Stimulated activated CD4-positive, alpha-beta T cell treated with anti-CD3 and anti-CD28 coated beads, Interleukin-12 subunit alpha, Interleukin-12 subunit beta, amount 100 ng/mL, for 4 hours (primary cell): ENCODE measurements at places on chromosomes 13 and 19.
A peak's percentile ranks its signal among the peaks of the same experiment; 100 is the strongest.

- DNase-seq = no peak
Observed at GRCh38 chr13:114024603-114025404, 50.9 kb upstream of the C13orf46 start.

DNA sequence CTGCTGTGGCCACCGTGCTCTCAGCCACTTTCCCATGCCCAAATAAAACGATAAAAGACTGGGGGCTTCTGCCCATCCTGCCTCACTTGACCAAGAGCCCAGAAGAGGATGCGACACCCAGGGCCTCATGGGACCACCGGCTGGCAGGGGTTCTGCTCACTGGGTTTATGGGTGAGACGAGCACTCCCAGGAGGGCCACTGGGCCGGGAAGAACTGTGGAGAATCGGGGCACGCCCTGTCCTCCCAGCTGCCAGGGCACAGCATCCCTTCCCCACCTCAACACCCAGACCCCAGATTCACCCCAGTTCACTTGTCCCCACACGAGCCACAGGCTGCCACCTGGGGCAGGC lies 4.7 kb upstream of the F10 start:
- no peak for DNase-seq

GRCh38 chr13:38564256-38565150 lies 122.4 kb upstream of the FREM2 start:
- DNase-seq = no peak

DNA sequence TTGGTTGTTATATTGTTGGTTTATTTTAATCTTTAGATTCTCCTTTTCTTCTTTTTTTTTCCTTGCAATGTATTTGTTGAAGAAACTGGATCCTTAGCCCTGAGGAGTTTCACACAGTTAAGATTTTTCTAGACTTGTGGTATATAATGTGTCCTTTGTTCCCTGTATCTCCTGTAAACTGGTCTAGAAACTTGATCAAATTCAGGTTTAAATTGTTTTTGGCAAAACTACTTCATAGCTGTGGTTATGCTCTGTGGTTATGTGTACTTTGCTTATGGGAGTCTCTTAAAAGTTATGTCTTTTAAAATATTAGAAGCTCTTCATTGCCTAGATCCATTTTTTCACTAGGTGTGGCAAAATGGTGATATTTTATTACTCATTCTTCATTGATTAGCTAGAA lies 3.7 kb upstream of the MTRF1 start:
- no peak for DNase-seq

DNA sequence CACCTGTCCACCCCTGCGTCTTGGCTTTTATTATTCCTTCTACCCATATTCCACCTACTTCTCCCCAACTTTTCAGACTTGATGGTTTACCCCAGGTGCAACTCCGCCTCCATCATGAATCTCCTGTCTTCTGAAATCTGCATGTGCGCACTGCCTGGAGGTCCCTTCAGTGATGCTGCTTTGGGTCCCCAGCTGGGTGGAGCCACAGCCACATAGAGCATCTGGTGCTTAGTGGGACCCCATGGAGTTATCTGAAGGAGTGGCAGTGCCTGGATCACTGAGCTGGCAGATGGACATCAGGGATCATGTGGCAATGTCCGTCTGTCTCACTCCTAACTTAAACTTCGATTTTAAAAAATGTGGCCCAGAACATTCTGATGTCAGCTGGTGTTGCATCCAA lies 13.5 kb downstream of the ZNF536 start:
- DNase-seq = no peak

DNA sequence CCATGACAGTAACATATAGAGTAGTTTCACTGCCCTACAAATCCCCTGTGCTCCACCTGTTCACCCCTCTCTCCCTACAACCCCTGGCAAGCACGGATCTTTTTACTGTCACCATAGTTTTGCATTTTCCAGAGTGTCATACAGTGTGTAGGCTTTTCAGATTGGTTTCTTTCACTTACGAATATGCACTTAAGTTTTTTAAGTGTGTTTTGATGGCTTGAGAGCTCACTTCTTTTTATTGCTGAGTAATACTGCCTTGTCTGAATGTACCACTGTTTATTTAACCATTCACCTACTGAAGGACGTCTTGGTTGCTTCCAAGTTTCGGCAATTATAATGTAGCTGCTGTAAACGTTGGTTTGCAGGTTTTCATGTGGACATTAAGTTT lies 175.1 kb downstream of the ITGBL1 start:
- DNase-seq = no peak

DNA sequence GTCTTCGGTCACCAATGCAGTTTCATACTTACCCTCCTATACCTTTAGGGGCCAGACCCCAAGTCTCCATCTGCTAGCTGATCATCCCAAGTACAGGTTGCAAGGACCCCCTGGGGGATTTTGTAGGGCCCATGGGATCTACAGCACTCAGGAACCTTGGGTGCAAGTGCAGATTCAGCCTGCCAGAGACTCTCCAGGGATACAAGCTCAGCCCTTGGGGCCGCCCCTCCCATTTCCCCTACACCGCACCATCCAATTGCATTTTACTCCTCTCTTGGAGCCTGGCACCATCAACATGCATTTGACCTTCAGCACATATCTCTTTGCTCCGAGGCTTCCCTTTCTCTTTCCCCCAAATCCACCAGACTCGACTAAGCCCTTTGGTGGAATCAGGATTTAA lies 154.7 kb upstream of the ZNF536 start:
- no peak for DNase-seq

GRCh38 chr13:79512950-79513349 lies 32.0 kb downstream of the NDFIP2 start:
- no peak for DNase-seq

DNA sequence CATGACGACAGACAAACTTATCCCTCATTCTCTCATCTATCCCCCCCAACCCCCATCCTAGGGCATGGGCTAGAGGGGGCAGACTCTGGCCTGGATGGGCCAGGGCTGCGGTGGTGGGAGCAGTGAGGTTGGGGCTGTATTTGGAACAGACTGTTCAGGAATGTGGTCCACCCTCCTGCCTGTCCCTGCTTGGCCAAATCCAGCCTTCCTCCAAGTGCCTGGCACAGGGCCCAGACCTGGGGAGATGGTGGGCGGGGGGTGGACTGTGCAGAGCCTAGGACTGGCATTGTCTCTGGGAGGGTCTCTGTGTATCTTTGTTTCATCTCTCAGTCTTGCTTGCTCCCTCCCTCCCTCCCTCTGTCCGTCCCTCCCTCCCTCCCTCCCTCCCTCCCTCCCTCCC lies 14.2 kb downstream of the EGLN2 start:
- no peak for DNase-seq

DNA sequence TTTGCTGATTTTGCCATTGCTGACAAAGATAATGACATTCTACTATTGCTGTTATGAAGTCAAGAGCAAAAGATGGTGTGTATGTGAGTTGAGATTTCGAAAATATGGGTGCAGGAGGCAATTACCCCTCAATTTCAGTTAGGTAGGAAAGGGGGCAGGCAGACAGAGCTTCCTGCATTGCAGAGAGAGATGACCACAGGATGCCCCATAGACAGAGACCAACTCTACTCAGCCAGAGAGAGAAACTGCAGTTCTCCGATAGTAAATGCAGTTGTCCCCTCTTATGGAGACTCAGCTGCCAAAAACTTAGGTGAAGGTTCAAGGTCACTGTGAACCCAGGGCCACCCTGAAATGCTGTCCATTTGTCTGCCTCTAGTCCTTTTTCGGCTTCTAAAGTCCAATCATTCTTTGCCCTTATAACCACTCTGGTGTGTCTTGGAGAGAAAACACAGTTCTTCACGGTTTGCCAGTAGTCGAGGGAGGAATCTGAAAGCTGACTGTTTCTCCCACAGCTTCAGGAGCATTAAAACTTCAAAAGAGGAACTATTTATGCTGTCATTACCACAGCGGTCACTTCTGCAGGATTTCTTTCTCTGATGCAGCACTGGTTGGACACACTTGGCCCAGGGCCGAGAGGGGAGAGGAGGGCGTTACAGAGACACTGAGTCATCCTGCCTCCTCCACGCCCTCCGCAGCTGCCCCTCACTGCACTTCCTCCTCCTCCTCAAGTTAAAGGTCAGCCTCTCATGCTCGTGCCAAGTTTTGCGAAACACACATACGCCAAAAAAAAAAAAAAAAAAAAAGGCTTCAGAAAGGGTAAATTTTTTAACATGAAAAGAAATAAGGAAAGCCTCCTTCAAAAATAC lies 264.3 kb downstream of the FOXO1 start:
- DNase-seq = peak; percentile 11

GRCh38 chr19:4152241-4152998 lies 1.0 kb upstream of the CREB3L3 start:
- no peak for DNase-seq

GRCh38 chr19:21474671-21475181 lies 30.7 kb upstream of the ZNF429 start:
- DNase-seq = peak; percentile 74

GRCh38 chr13:113547238-113547971 lies 37.1 kb upstream of the TFDP1 start:
- DNase-seq = no peak

DNA sequence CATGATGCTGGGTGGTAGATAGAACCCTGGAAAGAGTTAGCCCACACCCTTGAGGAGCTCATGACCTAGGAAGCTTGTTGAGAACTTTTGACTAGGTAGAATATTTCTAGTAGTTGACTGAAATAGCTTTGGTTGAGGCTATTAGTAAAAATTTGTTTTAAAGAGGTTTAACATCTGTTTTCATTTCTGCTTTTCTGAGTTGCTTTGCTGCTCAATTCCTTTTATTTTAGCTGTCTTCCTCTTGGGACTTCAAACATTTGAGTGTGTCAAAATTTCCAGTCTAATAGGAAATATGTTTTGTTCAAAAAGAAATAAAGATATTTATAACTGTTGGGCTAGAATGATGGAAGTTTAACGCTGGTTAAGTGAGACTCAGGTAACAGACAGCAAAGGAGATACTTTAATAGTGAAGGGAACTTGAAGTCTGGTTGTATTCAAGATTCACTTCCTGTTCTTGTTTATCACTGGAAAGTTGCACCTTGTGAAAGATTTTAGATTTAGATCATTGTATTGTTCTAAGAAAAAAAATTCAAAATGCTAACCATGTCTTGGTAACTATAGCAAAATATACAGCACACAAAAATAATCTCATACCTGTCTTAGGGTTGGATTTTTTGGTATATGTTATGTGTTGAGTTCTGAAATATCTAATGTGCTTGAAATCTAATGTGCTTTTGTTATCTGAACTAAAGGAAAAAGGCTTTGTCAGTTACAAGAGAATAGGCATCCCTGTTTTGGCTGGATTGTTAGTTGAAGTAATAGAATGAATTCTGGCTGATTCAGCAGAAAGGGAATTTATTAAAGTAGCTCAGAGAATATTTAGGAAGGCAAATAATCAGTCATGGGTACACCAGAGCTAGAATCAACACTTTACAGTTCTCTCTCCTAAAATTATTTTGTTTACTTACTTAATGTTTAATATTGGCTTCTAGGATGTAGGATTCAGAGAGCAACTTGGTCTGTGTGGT lies 24.4 kb upstream of the GPR18 start:
- no peak for DNase-seq

GRCh38 chr13:111907341-111907880 lies 159.5 kb upstream of the SOX1 start:
- DNase-seq = no peak

DNA sequence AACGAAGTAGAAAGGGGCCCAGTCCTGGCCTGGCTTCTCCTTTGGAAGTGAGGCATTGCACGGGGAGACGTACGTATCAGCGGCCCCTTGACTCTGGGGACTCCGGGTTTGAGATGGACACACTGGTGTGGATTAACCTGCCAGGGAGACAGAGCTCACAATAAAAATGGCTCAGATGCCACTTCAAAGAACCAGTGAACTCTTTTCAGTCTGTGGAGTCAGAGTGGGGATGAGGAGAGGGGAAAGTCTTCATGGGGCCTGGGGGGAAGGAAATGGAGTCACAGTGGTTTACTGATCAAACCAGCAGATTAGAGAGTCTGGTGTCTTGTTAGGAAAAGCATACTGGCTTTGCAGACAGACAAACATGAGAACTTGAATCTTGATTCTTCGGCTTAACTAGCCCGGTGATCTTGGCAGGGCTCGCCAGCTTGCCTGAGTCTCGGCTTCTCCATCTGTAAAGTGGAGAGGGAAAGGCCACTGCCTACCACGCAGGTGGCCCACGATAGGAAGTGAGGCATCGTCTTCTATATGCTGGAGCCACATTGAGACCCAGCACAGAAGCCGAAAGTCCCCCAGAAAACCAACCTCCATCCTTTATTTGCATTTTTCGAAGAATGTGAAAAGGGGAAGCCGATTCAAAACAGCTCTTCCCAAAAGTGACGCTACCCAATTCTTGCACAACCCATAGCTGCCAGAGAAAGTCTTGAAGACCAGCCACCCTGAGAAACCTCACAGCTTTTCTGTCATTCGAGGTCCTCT lies at the start of gene FFAR1:
TSS of gene FFAR1 (plus strand) at position 732 of the 759 bp plus-strand sequence. CDS start 3,650 bp downstream, outside the sequence.
- DNase-seq = peak; percentile 28

DNA sequence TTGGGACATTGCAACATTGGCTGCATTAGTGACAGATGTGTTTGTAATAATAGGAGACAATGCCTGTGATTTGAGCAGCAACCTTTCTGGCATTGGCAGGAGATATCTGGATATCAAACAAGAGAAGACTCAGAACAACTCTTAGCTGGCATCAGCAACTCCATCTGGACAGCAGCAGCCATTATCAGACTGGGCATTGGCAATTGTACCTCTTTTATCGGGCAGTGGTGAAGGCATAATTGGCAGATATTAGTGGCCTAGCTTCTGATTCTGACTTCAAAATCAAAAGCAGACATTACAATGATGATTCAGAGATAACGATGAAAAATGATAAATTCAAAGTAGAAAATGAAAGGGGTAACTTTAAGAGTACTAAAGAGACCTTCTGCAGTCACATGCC lies 1193.7 kb downstream of the EFNB2 start:
- no peak for DNase-seq

GRCh38 chr13:21037656-21038055 lies 23.7 kb downstream of the LATS2 start:
- no peak for DNase-seq

DNA sequence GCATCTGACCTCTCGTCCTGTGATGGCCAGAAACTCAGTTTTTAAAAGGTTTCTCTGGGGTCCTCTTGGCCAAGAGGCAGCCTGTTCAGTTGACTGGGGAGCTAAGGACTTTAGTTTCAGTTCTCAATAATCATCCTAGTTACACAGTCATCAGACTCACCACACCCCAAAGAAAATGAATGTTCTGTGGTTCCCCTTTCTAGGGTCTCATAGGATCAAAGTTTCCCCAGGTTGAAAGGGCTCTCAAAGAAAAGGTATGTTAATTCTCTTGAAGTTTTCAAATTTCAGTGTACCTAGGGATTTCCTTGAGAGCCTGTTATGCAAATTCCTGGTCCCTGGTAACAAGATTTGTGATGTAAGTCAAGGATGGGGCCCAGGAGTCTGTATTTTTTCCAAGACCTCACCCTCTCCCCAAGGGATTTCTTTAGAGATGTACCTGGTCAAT lies 94.9 kb downstream of the FAM216B start:
- DNase-seq = no peak

DNA sequence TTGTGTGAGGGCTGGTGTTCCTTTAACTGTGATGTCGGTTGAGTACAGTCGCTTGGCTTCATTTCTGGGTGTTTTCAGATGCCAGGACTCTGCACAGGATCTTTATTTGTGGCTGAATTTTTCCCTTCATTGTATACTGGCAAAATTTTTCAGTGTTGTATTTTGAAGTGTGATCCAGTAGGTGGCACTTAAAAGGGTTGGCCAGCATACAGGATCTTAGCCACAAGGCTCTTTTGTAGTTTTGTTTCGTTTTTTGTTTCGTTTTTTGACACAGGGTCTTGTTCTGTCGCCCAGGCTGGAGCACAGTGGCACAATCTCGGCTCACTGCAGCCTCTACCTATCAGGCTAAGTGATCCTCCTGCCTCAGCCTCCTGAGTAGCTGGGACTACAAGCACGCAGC lies 8.7 kb downstream of the FCAR start:
- DNase-seq = no peak

- no peak for DNase-seq
Observed at GRCh38 chr13:43291287-43292060, 268.1 kb downstream of the DNAJC15 start.
